Bronchus fibroblast of lung (primary cell): ENCODE measurements at places on chromosomes 7 and 10. TPM values are rescaled to one million over a fixed set of nuclear protein-coding genes. Genes with fewer than 3 reads are reported as not detected.

Gene LRRD1
- total RNA-seq, result 0.17 TPM in 1 of 2 replicates, not detected in the other

Gene ICA1
- total RNA-seq, result 1.0 TPM in 2 replicates

Gene ATOH7
- total RNA-seq, result 0.30 TPM in 1 of 2 replicates, not detected in the other

Gene TUBAL3
- total RNA-seq, result not detected in 2 replicates

Gene GPR15LG
- total RNA-seq, result not detected in 2 replicates

Gene CYP3A4
- not detected in 2 replicates for total RNA-seq

Gene OPN1SW
- total RNA-seq, result not detected in 2 replicates

Gene CPED1
- total RNA-seq, result 30.4 and 32.4 TPM in 2 replicates
